ENCODE measurements at places on chromosomes 3 and 15. TPM values are rescaled to one million over a fixed set of nuclear protein-coding genes. Genes with fewer than 3 reads are reported as not detected.

- DNase-seq: no peak
These were observed 208.3 kb downstream of the TJP1 start for GRCh38 chr15:29613951-29614382.

GRCh38 chr3:95923496-95924210, 890.7 kb upstream of the EPHA6 start:
- no peak for DNase-seq

GRCh38 chr15:93020976-93021772, 67.8 kb downstream of the RGMA start:
- DNase-seq: no peak

GRCh38 chr3:115187149-115187757, 40.2 kb upstream of the ZBTB20 start:
- no peak for DNase-seq

Gene ZBED2
- total RNA-seq: not detected
